ENCODE measurements at places on chromosomes 3 and 15. TPM values are rescaled to one million over a fixed set of nuclear protein-coding genes. Genes with fewer than 3 reads are reported as not detected.

DNA sequence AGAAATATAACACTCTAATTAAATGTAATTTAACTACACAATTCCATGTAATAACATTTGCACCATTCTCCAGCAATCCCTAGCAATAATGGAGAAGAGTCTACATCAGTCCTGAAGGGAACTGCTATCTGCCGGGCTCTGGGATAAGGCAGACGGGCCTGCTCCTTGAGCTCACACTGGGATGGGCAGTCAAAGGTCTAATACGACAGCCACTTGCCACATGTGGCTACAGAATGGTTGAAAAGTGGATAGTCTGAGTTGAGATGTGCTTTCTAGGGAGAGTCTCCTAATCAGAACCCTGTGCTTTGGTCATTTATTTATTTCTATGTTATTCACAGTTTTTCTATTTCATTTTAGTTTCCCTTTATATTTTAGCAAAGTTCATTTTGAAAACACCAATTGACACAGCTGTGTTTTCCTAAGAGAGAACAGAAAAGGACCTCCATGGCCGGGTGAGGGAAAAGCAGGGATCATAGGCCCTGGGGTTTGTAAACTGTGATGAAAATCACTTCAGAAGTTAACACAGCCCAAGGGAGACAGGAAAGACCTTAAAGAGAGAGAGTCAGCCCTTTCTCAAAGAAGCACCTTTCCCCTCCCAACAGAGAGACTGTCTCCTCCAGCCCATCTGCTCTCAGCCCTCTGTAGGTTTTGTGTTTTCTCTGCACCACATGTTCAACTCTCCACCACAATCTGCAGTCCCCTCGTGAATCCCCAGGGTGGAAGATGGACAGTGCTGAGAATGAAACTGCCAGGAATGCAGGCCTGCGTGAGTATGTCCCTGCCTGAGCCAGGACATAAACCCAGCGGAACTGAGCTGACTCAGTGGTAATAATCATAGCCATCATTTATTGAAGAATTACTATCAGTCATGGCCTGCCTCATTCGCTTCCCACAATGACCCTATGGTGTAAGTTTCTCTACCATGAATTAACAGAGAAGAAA lies 11.6 kb downstream of the FSIP1 start:
- DNase-seq = no peak

ACVR2B gene
- polyA plus RNA-seq = 0.15 TPM

GRCh38 chr15:73959801-73960200 lies 32.3 kb downstream of the STOML1 start:
- no peak for DNase-seq

C15orf62 gene
- polyA plus RNA-seq = 0.25 TPM

GRCh38 chr3:12963922-12964701 lies 109.1 kb downstream of the IQSEC1 start:
- no peak for DNase-seq

DNA sequence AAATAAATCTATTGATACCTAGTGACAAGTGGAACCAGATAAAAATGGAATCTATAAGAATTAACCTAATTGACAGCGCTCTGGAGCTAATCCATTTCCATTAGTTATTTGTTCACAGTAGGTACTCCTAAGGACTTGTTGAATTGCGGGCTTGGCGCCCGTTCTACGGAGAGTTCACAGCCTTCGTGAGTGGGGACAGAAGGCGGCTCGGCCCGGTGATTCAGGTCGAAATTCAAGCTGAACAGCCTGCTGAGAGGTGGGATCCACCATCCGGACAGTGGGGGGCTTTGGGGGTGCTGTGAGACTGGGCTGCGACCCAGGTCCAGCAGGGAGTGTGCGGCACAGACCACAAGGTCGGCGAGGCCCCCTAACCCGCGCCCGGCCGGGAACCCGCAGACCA lies 779 bp upstream of the CTNNB1 start:
- peak; percentile 25 for DNase-seq

DNA sequence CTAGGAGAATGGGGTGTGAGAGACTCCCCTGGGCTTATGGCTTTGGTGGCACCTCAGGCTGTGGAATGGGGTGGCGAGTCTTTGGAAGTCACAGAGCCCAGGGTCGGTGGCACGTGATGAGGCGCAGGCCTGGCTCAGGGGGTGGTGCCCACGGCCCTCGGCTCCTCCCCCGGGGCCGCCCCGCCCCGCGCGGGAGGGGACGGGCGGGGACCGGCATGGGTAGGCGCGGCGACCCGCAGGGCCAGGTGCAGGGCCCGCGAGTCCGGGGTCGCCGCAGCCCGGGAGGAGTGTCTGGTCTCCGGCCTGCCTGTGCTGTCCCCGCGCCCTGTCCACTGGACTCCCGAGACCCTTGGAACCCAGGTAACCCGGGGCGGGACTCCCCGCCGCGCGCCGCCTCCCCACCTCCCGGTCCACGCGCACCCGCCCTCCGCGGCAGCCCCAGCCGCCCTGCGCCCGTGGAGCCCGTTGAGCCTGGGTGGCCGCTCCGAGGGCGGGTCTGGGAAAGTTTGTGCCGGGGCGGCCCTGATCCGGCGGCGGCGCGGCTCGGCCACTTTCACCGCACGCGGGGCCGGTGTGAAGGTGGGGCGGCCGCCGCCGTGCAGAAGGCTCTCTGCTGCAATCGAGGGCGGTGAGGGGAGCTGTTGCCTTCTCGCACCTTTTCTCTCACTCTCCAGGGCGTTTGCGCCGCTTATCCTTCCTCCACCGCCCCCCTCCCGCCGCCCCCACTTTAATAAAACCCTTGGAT lies at the start of gene PAQR5:
PAQR5 (plus strand) TSS at position 216 of the 745 bp plus-strand sequence. CDS start 61,169 bp downstream, outside the sequence.
- no peak for DNase-seq

GOLGA6D gene
- not detected for polyA plus RNA-seq

DNA sequence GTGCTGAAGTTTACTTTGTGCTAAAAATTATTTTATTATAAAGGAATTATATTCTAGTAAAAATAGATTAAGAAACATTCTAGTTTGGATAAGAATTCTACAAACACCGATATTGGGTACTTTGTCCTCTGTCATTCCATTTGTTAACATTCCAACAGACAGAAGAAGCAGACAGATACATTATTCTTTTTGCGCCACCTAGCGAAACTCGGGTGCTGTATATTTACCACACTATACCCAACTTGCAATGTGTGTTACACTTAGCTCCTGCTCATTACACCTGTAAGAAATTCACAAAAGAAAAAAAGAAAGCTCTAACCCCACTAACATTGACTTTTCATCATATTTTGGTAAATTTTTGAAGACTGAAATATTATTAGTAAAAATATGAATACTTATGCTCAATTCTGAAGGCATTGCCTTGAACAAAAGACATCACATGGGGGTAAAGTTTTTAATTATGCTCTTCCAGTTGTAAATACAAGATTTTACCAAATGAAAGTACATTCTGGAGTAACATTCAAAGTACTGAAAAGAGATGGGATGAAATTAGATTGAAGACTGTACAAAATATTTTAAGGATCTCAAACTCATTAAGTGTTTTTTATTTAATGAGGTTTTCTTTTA lies 136.5 kb upstream of the MLF1 start:
- peak; percentile 32 for DNase-seq

DNA sequence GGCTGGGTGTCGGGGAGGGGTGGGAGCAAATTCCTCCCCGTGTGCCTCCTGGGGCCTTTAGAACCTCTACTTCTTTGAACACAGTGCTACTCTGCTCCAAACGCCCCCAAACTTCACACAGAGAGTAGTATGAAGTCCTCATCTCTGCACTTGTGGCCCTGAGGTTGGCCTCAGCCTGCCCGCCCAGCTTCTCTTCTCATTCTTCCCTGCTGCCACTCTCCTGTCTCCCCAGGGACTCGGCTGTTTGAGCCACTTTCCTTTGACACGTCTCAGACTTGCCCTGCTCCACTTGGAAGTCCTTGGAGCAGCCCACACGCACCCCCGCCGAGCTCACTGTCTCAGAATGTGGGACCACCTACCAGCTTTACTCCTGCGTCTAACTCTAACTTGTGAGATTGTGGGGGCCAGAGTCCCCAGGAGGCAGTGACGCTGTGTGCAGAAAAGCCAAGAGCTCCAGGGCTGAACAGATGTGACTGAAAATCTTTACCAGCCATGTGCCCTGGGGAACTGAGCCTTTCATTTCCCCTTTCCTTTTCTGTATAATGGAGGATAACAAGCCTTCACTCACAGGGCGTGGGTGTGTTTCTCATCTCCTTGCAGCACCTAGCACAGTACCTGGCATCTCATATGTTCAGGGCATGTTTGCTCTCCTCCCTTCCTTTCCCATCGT lies 233.6 kb upstream of the CTDSPL start:
- DNase-seq = no peak

HHATL gene
- polyA plus RNA-seq = not detected

DNA sequence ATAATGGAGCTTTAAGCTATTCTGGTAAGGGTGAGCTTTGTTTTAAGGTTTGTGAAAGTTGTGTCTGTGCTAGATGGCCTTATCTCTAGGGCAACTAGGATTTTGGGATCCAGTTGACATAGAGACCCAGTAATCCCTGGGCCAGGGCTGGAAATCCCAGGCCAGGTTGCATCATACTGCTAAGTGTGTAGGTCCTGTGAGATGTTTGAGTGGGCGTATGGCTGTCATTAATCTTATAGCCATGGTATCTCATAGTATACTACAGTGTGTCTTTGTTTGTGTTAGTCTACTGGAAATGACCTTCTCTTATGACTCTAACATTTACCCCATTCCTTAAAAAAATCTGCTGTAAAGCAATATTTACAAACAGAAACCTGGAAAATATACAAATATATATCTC lies 151.4 kb downstream of the CACNA2D3 start:
- DNase-seq = no peak

- DNase-seq = no peak
Measured at GRCh38 chr3:32456429-32457130, 46.1 kb downstream of the CMTM6 start.

GRCh38 chr3:128879991-128880390 lies 571 bp downstream of the ACAD9 start:
- no peak for DNase-seq

NPAP1 gene
- polyA plus RNA-seq = not detected

RYR3 gene
- polyA plus RNA-seq = not detected

DNA sequence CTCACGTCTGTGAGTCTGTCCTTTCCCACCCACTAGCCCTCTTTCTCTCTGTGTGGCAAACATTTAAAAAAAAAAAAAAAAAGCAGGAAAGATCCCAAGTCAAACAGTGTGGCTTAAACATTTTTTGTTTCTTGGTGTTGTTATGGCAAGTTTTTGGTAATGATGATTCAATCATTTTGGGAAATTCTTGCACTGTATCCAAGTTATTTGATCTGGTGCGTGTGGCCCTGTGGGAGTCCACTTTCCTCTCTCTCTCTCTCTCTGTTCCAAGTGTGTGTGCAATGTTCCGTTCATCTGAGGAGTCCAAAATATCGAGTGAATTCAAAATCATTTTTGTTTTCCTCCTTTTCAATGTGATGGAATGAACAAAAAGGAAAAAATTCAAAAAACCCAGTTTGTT lies 97.7 kb downstream of the GAP43 start:
- DNase-seq = no peak

- no peak for DNase-seq
Measured at GRCh38 chr15:27701014-27701413, 398.1 kb downstream of the OCA2 start.

UBA5 gene
- 13.8 TPM for polyA plus RNA-seq

DNA sequence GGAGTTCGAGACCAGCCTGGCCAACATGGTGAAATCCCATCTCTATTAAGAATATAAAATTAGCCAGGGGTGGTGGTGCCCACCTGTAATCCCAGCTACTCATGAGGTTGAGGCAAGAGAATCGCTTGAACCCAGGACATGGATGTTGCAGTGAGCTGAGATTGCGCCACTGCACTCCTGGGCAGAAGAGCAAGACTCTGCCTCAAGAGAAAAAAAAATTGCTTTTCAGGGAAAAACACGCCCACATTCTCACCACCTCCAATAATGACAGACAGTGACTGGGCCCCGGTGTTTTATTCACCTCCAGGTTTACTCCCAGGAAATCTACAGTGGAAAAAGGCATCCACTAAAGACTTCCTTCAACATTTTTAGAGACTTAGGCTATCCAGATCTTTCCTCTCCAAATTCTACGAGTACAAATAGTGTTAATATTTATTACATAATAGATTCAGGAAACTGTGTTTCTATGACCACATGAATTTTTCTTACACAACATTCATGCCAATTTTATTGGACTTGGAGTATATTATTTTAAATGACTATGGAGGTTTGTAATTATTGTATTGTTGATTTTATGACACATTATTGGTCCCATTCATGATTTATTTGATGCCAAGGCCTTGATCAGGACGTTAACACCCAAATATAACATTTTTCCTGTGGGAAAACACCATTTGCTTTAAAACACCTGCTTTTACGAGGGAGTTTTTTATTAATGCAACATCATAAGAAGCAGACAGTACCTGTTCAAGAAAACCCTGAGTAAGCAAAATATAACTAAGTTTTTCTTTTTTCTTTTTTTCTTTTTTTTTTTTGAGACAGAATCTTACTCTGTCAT lies 26.6 kb downstream of the IGF2BP2 start:
- no peak for DNase-seq

DNA sequence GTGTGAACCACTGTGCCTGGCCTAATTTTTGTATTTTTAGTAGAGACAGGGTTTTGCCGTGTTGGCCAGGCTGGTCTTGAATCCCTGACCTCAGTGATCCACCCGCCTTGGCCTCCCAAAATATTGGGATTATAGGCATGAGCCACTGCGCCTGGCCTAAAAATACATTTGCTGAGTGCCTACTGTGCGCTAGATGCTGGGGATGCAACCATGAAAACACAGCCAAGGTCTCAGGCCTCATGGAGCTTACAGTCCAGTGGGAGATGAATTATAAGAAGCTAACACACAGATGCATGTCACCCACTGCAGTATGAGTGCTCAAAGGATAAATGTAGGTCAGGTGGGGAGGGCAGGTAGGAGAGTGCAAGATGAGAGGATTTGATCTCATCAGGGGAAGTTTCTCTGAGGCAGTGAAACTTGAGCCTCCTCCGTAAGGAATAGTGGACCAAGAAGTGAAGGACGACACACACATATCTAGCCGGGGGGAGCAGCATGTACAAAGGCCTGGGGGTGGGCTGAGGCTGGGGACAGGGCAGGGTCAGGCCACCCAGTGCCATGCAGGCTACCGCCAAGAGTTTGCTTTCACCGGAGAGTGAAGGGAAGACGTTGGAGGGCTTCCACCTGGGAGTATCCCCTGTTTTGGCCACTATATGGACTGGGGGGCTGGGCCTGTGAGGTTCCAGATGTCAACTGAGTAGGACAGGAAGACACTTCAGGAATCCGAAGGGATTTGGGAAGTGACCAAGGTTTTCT lies 24.3 kb downstream of the IRAK2 start:
- no peak for DNase-seq

- DNase-seq = no peak
Measured at GRCh38 chr15:34133511-34133910, 31.6 kb downstream of the PGBD4 start.

DNA sequence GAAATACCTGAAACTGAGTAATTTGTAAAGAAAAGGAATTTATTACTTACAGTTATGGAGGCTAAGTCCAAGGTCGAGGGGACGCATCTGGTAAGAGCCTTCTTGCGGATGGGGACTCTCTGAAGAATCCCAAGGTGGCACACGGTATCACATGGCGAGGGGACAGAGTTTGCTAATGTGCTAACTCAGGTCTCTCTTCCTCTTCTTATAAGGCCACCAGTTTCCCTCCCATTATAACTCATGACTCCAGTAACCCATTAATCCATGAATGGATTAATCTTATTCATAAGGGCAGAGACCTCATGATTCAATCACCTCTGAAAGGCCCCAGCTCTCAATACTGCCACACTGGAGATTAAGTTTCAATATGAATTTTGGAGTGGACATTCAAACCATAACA lies 15.7 kb downstream of the ZBED2 start:
- DNase-seq = no peak

GRCh38 chr3:185926445-185926844 lies 11.4 kb downstream of the TRA2B start:
- DNase-seq = no peak

All from CD14-positive monocyte (primary cell).